Vagina (tissue), 2 donors: ENCODE measurements at places on chromosomes 12 and 14.
A peak's percentile ranks its signal among the peaks of the same experiment; 100 is the strongest.

- no peak for DNase-seq
Measured at GRCh38 chr14:105023791-105024480, 3.1 kb upstream of the CDCA4 start.

GRCh38 chr12:116015525-116015924 is 262.0 kb downstream of the MED13L start:
- DNase-seq: no peak

DNA sequence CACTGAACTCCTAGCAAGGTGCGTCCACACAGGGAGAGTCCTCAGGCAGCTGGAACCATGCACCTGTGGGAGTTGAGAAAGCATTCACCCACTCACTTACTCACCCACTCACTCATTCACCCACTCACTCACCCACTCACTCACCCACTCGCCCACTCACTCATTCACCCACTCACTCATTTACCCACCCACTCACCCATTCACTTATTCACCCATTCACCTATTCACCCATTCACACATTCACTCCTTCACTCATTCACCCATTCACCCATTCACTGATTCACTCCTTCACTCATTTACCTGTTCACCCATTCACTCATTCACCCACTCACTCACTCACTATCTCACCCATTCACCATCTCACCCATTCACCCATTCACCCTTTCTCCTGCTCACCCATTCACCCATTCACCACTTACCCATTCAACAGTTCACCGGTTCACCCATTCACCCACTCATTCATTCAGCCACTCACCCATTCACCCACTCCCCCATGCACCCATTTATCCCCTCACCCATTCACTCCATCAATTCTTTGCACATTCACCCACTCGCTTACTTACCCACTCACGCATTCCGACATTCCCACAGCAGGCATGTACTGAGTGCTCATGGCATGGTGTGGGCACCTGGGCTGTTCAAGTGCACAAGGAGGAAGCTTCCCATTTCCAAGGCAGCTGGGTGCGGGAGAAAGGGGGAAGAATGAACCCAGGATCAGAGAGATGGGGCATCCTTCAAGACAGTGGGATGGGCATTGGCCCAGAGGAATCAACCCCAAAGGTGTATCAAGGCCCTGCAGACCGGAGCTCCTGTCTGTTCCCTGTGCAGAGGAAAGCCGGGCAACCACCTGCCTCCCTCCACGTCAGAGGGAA is 135.2 kb upstream of the C14orf180 start:
- DNase-seq: peak; percentile 85

DNA sequence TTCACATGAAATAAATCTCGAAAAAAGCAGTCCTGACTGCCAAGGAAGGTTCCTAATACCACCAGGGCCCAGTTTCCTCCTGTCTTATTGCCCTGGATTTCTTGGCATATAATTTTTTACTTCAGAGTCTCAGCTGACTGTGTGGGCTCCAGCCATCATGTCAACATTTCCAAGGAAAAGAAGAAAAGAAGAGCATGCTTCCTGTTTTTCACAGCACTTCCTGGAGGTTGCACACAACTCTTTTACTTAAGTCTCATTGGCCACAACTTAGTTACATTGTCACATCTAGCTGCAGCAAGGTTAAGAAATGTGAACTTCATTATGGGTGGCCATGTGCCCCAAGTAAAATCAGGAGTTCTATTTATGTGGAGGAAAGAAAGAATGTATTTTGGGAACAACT is 24.3 kb downstream of the DACT1 start:
- no peak for DNase-seq

GRCh38 chr12:101414533-101415119 is 7.1 kb upstream of the ARL1 start:
- no peak for DNase-seq

DNA sequence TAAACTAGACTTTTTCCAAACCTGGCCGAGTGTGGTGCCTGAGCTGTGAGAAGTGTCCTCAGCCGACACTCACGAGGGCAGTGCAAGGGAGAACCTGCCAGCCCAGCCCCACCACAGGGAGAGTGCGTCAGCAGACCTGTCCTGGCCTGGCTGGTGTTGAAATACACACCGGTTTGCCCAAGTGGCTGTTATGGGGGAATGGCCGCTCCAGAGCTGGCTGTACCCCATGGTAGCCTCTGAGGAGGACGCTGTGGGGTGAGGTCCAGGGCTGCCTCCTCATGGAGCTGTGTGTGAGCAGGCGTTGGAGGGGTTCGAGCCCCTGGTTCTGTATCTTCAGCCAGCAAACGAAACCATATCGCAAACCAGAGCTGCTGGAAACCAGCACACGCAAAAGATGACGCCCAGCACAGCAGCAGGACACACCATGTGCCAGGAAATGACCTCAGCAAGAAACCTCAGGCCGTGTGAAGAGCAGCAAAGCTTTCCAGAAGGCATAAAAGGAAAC is 9.4 kb downstream of the ANKRD9 start:
- no peak for DNase-seq

GRCh38 chr12:104480826-104481440 is 24.2 kb downstream of the CHST11 start:
- no peak for DNase-seq

DNA sequence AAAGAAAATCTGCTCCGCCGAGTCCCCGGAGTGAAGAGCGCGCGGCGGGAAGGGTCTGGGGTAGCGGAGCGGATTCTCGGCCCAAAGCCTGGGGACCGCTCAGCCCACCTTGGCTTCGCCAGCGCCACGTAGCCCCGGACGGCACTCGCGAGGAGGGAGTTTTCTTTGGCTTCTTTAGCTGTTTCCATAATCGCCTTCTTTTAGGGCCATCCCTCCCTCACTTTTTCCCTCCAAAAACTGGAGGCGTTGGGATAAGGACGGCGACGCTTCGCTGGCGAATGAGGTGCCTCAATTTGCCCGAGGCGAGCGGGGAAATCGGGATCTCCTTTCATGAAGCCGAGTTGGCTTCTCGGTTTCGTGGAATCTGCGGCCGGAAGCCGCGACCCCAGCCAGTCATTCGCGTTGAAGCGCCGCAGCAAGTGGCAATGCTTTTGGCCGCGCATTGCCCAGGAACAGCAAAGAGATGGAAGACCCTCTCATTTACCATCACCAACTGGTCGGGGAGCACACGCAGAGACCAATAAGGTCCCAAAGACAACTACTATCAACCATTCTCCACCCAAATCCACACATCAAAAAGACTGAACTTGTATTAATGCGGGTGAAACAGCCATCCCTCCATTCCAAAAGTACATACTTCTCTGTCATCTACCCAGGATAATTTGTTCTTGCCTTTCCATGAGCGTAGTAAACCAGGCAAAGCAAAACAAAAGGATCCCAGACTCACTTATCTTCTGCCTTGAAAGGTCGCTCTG is 8.4 kb upstream of the SIX1 start:
- DNase-seq: no peak

- no peak for DNase-seq
Measured at GRCh38 chr12:57750561-57751431, 1.3 kb downstream of the CDK4 start.

GRCh38 chr12:128784030-128784760 is 39.6 kb downstream of the SLC15A4 start:
- DNase-seq: no peak

GRCh38 chr12:104294927-104295668 is 8.4 kb upstream of the EID3 start:
- no peak for DNase-seq

DNA sequence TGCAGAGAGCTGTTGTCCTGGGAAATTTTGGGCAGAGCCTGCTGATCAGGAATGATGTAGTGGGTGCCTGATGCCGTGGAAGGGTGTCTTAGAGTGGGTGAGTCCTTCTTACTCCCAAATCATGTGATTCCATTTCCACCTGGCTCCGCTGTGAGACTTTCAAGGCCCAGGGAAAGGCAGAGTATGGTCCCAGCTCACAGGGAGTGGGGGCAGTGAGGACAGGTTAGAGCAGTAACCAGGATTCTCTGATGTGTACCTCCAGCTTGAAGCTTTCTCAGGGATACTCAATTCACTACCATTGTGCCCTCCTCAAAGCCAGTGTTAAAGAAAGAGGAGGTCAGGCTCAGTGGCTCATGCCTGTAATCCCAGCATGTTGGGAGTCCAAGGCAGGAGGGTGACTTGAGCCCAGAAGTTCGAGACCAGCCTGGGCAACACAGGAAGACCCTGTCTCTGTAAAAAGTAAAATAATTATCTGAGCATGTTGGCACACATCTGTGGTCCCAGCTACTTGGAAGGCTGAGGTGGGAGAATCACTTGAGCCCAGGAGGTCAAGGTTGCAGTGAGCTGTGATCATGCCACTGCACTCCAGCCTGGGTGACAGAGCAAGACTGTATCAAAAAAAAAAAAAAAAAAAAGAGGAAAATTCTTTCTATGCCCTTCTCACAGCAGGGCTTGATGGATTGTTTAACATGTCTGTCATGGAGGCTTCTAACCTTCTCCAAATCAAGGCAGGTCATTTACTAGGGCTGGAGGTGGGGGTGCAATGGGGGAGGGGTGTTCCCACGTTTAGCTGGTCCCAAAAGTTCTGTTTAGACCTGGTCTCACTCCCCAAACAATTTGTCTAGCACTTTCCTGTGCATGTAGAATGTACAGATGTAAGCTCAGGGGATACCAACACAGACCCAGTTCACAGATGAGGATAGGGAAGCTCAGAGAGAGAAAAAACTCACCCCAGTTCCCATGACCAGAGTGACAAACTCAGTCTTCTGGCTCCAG is 12.5 kb upstream of the IQSEC3 start:
- DNase-seq: no peak

GRCh38 chr12:104720339-104721038 is 237.6 kb downstream of the SLC41A2 start:
- DNase-seq: no peak

GRCh38 chr14:95695051-95695450 is 8.8 kb downstream of the TCL1B start:
- DNase-seq: no peak

DNA sequence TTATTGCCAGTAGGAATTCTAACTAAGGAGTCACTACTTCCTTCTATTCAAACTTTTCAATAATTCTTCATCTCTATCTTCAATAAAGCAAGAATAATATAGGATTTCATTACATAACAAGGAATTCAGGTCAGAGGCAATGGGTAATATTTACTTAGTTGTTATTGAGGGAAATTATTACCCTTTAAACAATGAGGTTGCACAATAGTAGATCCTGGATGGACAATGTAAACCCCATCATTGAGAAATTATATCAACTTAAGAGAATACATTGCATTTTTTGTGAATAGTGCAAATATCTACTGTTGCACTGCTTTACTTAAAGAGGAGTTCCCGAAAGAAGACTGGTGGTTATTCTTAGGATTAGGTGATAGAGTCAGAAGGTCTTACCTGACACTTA is 43.8 kb downstream of the A2M start:
- DNase-seq: no peak

DNA sequence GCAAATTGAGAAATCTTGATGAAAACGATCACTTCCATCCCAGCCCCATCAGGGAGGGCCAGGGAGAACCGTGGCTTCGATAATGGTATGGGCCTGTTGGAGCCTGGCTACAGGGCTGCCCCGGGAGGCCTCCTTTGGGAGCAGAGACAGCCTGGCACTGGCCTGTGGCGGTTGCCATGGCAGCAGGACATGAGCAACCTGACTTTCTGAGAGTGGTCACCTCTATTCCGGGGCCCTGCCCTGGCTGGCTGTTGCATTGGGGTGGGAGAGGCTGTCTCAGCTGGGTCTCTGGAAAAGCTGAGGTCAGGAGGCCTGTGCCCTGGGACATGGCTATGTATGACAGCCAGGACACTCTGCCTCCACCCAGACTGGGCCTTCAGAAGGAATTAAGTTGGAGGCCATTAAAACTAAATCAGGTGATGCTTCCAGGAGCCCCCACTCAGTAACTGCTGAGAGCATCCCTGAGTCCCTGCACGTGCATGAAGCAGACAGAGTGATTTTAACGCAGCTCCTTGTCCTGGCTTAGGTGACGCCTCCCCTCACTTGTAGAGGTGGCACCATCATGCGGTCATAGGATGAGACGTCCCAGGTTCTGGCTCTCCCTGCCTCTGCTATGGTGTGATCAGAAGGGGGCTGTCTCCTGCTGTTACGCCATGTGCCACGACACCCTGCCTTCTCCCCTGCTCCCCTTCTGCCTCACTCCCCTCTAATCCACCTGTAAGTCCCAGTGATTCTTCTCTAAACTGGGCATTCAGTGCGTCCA is 126.3 kb downstream of the SLC25A47 start:
- DNase-seq: no peak
